Activated T-helper 9 cell treated with anti-CD3 and anti-CD28 coated beads, Interleukin-2, amount 50 U/mL, for 16 hours (primary cell): ENCODE measurements at places on chromosomes 2 and 18.

DNA sequence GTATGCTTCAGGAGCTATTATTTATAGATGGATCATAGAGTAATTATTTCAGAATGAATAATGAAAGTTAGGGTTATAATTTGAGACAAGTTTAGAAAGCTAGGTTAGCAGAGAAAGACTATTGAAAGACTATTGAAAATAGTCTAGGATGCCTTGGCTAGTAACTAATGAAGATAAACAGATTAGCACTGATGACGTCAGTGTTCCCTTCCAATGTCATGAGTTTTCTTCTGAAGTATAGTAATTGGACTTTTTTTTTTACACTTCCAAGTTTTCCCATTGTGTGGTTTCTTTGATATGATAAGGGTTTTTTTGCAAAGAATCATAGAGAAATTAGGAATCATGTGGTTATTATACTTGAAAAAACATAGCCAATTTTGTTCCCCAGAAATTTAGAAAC is 1041.5 kb upstream of the CRIM1 start:
- DNase-seq = no peak

DNA sequence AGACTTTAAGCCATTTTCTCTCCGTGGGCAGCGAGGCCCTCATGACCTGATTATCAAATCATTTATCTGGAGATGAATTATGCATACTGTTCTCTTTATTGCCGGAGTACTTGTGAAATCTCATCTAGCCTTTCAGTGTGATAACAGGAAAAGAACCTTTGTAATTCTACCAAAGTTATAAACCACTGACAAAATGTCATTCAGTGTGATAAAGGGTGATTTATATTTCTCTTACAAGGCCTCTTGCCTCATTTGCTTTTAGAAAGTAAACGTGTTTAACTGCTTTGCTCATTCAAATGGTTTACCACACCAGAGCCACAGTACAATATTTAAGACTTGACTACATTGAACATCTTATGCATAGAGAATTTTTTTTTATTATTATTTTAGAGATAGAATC is 13.8 kb downstream of the MTCL1 start:
- DNase-seq = no peak

- no peak for DNase-seq
Measured at GRCh38 chr18:78920456-78921138, 59.0 kb upstream of the SALL3 start.

DNA sequence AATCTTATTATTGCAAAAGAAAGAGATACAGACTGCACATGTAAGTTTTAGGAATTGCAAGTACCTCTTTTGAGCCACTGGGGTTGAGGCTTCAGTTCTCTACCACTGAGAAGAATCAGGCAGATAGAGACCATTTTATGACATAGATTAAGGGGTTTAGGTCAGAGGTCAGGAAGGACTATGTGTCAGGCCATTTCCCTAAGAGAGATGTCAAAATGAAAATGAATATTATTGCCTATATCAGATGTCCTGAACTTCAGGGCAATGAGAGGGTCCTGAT is 113.7 kb downstream of the GATA6 start:
- no peak for DNase-seq

DNA sequence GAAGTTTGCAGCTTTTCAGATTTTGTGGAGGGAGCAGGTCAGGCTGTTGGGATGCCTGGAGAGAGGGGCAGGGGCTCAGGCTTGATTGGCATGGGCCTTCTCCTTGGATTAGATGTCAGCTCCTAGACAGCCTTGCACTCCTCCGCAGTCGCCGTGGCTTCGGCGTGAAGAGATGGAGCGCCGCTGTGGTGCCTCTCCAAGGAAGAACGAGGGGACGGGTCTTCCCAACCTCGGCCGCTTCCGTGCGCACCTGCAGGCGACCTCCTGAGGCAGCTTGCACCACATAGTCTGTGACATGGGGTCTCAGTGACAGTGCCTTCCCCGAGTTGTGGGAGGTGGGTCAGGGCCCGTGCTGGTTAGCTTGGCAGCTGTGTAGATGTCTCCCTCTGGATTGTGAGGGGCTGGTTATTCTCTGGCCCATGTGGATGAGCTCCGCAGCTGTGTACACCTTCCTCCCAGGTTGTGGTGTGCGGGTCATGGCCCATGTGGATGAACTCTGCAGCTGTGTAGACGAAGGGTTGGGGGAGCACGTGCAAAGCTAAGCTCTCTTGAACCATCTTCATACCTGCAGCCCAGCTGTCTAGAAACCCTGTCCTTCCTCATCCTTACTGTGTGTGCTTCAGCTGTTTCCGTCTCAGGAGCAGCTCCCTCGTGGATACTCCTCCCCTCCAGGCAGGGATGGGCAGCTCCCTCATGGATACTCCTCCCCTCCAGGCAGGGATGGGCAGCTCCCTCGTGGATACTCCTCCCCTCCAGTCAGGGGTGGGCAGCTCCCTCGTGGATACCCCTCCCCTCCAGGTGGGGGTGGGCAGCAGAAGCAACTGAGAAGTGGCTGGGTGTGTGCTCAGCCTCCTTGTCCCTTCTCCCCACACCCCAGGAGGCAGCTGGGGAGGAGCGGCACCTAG is 170.3 kb downstream of the LDLRAD4 start:
- no peak for DNase-seq

DNA sequence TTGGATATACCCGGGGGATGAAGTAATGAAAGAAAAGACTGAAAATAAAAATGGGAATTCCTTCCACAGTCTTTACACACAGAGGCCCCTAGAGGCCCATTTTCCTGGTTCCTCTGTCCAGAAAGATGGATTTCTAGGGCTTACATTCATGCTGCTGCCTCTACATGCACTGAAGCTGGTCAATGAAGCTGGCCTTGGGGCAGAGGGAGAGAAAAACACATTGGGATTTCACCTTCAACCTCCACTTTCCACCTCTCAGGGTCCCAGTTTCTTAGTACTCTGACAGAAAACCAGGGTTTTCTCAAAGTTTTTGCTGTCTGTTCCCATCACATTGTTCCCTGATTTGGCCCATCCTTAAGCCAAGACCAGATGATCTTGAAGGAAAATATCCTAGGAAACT is 154.6 kb upstream of the ZSWIM2 start:
- no peak for DNase-seq

GRCh38 chr2:120707816-120708215 is 27.9 kb upstream of the GLI2 start:
- no peak for DNase-seq

GRCh38 chr2:237982039-237982725 is 15.4 kb downstream of the UBE2F start:
- DNase-seq = no peak

GRCh38 chr2:402721-403120 is 114.8 kb upstream of the ALKAL2 start:
- DNase-seq = no peak

- no peak for DNase-seq
Measured at GRCh38 chr2:21818212-21818795, 694.5 kb downstream of the TDRD15 start.

- DNase-seq = no peak
Measured at GRCh38 chr18:13987956-13988355, 72.6 kb upstream of the MC2R start.

DNA sequence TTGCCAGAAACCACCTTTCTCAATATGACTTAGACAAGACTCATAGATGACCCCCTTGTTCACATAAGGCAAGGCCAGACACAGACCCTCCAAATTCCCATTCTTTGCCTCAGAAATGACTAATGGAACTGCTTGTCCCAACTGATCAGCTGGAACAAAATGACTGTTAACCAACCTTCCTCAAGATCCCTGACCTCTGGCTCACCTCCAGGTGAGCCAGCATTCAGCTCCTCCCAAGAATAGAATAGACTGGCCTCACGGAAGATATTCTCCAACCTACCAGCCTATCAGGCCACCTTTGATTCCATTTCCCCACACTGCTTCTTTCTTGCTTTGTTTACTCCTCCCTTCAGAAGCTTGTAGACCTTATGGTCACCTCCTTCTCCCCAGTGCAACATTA is 195.7 kb upstream of the VWC2L start:
- no peak for DNase-seq
